Stimulated activated CD4-positive, alpha-beta T cell treated with anti-CD3 and anti-CD28 coated beads, Interleukin-1b, Interleukin-23, amount 100 ng/mL, for 24 hours (primary cell): ENCODE measurements at places on chromosomes 12 and 14.

- no peak for DNase-seq
Measured at GRCh38 chr14:31945701-31946100, 131.4 kb upstream of the ARHGAP5 start.

GRCh38 chr14:34347683-34348082 is 114.4 kb downstream of the SPTSSA start:
- DNase-seq: no peak

GRCh38 chr12:91954326-91954725 is 191.3 kb downstream of the BTG1 start:
- no peak for DNase-seq

DNA sequence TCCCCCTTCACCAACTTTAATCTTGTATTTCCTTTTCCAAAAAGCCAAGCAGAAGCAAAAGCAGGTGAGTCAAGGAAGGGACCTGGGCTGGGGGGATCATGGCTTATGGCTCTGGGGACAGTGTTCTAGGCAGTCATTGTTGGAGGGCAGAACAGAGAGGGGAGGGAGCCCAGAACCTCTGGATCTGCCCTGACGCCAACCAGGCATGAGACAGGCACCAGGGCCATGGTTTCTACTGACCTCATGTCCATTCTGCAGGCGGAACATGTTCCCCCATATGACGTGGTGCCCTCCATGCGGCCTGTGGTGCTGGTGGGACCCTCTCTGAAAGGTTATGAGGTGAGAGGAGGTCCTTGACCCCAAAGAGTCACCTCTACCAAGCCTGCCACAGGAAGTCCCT is 6.6 kb downstream of the CACNB3 start:
- no peak for DNase-seq

DNA sequence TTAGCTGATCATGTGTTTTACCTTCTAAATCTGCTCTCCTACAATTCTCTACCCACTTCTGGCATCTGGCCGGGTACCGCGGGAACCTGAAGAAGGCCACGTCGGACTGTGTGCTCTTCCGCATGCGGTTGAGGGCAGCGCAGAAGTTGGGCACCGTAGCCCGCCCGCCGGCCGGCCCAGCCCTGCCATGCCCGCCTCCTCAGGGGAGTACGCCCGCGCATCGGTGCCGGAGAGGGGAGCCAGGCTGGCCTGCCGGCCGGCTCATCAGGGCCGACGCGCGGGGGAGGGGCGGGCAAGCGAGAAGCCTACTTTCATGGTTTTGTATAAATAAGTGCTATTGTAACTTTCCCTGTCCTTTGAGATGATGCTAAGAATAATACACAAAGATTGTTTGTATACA is 19.9 kb upstream of the ADAMTS20 start:
- no peak for DNase-seq

- DNase-seq: no peak
Measured at GRCh38 chr14:104680056-104680805, 9.2 kb upstream of the INF2 start.

DNA sequence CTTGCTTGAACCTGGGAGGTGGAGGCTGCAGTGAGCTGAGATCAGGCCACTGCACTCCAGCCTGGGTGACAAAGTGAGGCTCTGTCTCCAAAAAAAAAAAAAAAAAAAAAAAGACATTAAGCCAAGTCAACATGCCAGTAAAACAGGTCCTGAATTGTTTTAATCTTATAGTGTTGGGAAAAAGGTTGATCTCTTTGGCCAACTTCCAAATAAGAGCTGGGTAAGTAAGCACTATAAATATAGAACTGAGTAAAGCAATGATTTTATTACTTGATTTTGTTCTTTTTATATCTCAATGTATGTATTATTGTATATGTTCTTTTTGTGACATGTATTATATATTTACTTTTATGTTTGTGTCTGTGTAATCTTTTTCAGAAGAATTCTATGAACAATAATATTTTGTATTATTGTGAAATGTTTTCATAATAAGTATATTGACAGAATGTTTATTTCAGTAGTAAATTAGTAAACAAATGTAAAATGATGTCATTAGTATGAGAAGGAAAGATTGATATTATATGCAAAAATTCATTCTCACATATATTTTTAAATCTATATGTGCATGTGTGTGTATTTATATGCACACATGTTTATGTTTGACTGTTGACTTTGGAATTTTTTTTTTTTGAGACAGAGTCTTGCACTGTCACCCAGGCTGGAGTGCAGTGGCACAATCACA is 9.6 kb upstream of the AKAP6 start:
- DNase-seq: no peak

- no peak for DNase-seq
Measured at GRCh38 chr12:11777962-11778361, 128.5 kb downstream of the ETV6 start.

- DNase-seq: peak; percentile 38
Measured at GRCh38 chr12:53743266-53744129, 8.3 kb downstream of the CISTR start.

GRCh38 chr14:57749267-57749666 is 116.6 kb downstream of the SLC35F4 start:
- no peak for DNase-seq

GRCh38 chr12:27615331-27615891 is 80.8 kb upstream of the REP15 start:
- DNase-seq: no peak

DNA sequence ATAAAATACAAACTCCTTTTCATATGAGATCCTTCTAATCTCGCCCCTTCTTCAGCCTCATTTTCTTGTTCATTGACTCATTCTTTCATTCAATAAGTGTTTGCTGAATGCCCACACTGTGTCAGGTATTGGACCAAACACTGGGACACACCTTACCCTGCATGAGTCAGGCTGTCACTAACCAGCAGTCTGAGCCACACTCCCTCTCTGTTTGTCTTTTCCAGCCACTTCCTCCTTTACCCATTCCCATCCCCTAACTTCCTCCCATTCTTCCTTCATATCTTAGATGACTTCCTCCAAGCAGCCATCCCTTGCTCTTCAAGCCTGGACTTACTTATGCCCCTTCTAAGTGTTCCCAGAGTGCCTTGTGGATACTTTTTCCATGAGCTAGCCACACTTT is 27.0 kb upstream of the HIF1A start:
- no peak for DNase-seq

DNA sequence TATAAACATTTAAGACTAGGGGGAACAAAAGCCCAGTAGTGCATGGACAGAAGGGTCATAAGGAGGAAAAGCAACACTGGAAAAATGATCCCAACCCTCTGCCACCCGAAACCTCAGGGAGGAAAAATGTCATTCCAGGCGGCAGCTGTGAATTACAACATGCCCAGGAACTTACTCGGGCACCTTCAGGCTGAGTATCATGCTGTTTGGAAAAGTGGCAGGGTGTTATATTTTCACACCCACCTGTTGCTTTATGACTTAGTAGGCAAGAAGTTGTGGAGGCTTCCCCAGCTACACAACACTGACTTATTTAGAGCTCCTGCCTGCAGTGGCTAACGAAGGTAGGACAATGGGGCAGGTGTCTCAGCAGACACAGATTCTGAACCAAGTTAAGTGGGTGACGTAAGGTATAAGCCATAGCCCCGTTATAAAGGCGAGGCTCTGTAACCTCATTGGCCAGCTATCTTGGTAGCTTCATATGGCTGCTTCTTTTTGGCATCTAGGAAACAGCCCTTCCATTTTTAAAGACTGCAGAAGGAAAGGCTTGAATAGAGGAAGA is 96.1 kb upstream of the IFNG-AS1 start:
- DNase-seq: no peak

DNA sequence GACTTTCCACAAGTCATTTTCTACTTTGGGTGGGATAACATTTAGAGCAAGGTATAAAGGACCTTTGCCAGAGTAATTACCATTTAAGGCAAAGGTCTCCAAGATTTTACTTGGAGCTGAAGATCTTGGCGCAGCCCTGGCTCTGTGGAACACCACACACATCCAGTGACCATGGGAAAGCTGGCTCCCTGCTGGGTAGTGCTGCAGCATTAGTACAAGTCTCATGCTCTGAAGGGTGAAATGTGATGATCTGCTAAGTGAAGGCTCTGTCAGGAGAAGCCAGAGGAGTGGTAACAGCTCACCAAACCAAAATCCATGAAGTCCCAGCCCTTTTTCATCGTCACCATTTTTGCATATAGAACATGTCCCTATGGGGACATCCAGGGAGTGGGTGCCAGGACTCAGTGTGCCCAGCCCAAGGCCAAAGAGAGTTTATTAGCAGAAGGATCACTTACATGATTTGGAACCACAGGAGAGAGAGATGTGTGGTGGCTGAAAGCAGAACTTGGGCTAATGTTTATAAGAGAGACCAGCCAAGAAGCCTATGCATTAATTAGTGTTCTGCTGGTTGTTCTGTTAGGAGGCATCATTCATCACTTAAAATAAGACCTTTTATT is 110.7 kb downstream of the SLC38A6 start:
- no peak for DNase-seq
